ENCODE measurements at places on chromosomes 6 and 20. TPM values are rescaled to one million over a fixed set of nuclear protein-coding genes. Genes with fewer than 3 reads are reported as not detected.

The SLPI gene
- 854 TPM for total RNA-seq

The KCNQ5 gene
- 0.38 TPM for total RNA-seq

The VNN1 gene
- total RNA-seq = 0.13 TPM

The ACSS1 gene
- 0.64 TPM for total RNA-seq

The SERPINB6 gene
- 48.7 TPM for total RNA-seq

The BPIFB1 gene
- total RNA-seq = not detected

The HDAC2 gene
- 55.2 TPM for total RNA-seq

The PROKR2 gene
- total RNA-seq = not detected

The PGBD1 gene
- total RNA-seq = 1.8 TPM

The FERMT1 gene
- total RNA-seq = 26.6 TPM

The TCP11 gene
- total RNA-seq = not detected

The CALHM6 gene
- 0.64 TPM for total RNA-seq

The CGA gene
- total RNA-seq = not detected

The BPIFA1 gene
- not detected for total RNA-seq

The CALHM5 gene
- not detected for total RNA-seq

The COMMD7 gene
- 18.9 TPM for total RNA-seq

The GNMT gene
- not detected for total RNA-seq

The BEND6 gene
- total RNA-seq = 0.53 TPM

The SRMS gene
- total RNA-seq = 0.79 TPM

The DLL1 gene
- 4.1 TPM for total RNA-seq

The NNAT gene
- total RNA-seq = not detected

The ZC3H12D gene
- under 0.01 TPM for total RNA-seq

The KCNK15 gene
- total RNA-seq = 0.26 TPM

The MDFI gene
- total RNA-seq = 61.3 TPM

The ULBP1 gene
- 4.1 TPM for total RNA-seq

The MYMX gene
- not detected for total RNA-seq

The HTR1B gene
- total RNA-seq = under 0.01 TPM

The GPR6 gene
- not detected for total RNA-seq

The TTK gene
- total RNA-seq = 0.26 TPM

The PSMF1 gene
- 20.3 TPM for total RNA-seq

The C6orf141 gene
- total RNA-seq = 7.8 TPM

The CNR1 gene
- under 0.01 TPM for total RNA-seq

The MEI4 gene
- total RNA-seq = not detected

The CARMIL1 gene
- total RNA-seq = 13.7 TPM

The MC3R gene
- not detected for total RNA-seq

The PGC gene
- not detected for total RNA-seq

The SLC35F1 gene
- total RNA-seq = not detected

The TMC2 gene
- not detected for total RNA-seq

Measured in bronchial epithelial cell (primary cell).